ENCODE measurements at places on chromosomes 4 and X.

GRCh38 chrX:10634392-10635161 is 14.2 kb upstream of the MID1 start:
- peak; percentile 38 for DNase-seq

GRCh38 chr4:72358483-72358882 is 210.5 kb downstream of the ADAMTS3 start:
- no peak for DNase-seq

GRCh38 chr4:139450586-139450985 is 3.3 kb upstream of the RAB33B start:
- no peak for DNase-seq

DNA sequence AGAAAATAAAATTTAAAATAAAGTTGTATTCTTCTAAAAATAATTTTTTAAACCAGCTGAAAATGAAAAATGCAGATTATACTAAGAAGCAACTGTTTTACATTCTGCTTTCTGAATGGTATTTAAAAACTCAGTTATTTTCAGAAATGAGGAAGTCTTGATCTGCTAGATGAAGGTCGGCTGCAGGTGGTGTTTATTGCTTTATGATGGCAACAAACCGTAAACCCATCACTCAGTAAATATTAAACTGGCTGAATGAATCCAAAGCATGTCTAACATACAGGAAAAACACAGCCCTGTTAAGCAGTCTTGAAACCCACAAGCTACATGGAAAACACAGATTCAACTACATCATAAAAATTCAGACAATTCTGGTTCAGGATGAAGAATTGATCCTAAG is 29.3 kb downstream of the DYNLT3 start:
- DNase-seq = no peak

DNA sequence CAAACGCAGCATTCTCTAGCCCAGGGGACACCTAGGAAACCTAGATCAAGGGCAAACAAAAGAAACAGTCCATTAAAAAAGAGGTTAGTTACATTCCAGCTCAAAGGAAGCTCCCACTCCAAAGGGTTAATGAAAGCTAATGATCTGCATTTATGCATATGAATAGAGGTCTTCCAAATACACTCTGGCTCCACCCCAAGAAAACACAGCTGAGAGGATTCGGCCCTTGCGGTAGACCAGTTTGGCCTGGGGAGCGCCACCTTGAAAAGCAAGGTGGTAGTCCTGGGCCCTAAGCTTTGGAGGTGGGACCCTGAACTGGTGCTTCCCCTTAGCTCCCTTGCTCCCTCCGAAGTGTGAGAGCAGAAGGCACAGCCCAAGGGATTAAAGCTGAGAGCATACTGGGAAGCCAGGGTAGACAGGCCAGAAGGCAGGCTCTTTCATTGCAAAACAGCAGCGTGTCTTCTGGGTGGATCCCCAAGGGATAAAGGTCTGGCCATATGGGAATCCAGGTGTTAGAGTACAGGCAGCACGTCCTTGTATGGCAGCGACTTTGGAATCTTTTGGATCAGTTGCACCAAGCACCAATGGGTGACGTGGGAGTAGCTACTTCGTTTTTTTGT is 3.7 kb downstream of the GABRQ start:
- DNase-seq = no peak

GRCh38 chr4:163048447-163048846 is 118.2 kb downstream of the NAF1 start:
- DNase-seq = no peak

GRCh38 chr4:156974264-156974663 is 2.7 kb upstream of the PDGFC start:
- no peak for DNase-seq

- DNase-seq = no peak
Measured at GRCh38 chr4:56323327-56323726, 64.0 kb downstream of the AASDH start.

- no peak for DNase-seq
Measured at GRCh38 chr4:116736756-116737155, 348.6 kb downstream of the TRAM1L1 start.

GRCh38 chr4:171896426-171896825 is 83.2 kb downstream of the GALNTL6 start:
- DNase-seq = no peak

- no peak for DNase-seq
Measured at GRCh38 chr4:86549163-86549788, 44.8 kb upstream of the PTPN13 start.

GRCh38 chr4:30744957-30745640 is 24.9 kb downstream of the PCDH7 start:
- no peak for DNase-seq

GRCh38 chr4:55143858-55144257 is 18.5 kb upstream of the KDR start:
- DNase-seq = no peak

DNA sequence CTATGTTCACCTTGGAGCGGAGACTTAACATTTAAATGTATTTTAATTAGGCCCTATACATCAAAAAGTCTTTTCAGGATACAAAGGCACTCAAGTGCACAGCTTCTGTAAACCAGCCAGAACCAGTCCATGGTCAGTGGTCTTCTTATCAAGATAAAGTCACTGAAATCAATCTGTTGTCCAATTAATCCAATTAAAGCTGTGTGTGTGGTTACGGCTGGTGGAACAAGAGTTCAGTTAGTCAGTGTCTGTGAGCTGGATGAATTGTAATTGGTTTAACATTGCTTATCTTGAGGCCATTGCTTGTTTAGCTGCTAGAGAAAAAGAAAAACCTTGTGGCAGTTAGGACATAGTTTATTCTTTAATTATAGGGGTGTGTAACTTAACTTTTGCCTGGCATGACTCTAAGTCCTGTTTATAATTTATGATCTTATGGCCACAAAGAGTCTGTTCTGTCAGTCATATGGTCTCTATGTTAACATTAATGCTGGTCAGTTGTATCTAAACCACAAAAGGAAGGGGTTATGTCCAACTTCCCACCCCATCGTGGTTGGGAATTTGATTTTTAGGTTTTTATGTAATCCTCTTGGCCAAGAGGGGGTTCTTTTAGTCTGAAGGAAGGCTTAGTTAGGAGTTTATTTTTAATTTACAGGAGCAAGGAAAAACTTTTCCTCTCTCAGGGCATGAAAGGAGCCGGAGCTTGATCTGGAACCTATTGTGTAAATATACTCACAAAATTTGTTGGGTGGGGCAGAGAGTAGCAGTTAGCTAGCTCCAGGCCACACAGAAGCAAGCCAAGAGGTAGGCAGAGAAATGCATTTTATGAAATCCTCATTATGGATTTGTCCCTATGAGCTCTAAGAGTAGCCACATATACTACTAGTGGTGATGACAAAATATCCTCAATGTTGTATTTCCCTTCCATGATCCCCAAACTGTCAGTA is 665.7 kb upstream of the ACTRT1 start:
- no peak for DNase-seq

GRCh38 chrX:104310657-104311254 is 56.0 kb upstream of the ESX1 start:
- DNase-seq = no peak

- DNase-seq = no peak
Measured at GRCh38 chrX:78326401-78326800, 1.0 kb downstream of the CYSLTR1 start.

GRCh38 chr4:40924096-40924792 is 174.5 kb downstream of the NSUN7 start:
- DNase-seq = peak; percentile 69

- no peak for DNase-seq
Measured at GRCh38 chrX:21382715-21383114, 8.5 kb downstream of the CNKSR2 start.

- DNase-seq = peak; percentile 60
Measured at GRCh38 chr4:173332963-173333657, 1.0 kb downstream of the HMGB2 start.

DNA sequence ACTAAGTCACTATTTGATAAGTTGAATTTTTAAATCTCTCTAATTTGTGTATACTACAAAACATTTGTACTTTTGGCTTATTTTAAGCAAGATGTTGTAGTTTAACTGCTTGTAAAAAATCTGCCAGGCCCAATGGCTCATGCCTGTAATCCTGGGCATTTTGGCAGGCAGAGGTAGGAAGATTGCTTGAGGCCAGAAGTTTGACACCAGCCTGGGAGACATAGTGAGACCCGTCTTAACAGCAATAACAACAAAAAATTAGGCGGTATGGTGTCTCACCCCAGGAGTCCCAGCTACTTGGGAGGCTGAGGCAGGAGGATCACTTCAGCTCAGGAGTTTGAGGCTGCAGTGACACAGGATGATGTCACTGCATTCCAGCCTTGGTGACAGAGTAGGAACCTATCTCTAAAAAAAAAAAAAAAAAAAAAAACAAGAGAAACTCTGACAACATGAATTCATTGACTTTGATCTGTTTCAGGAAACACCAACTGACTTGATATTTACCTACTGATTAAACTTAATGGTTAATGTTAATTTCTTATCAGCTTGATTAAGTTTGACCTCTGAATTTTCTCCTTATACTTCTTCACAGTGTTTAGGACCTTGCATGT is 8.9 kb downstream of the FHIP1A start:
- no peak for DNase-seq

DNA sequence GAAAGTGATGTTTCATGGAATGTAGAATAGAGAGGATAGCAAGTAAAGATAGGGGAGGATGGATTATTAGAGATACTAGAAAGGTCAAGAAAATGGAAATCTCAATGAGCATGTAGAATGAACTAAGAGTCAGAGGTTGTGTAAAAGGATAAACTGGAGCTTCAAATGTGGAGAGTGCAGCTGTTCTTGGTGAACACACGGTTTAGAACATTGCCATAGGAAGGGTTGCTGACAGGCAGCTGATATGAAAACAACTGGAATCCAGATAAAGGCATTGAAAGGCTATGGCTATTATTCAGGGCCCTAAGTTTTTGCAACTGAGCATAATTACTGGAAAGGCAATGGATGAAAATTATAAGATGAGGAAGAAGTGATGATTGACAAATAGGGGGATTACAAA is 239.6 kb upstream of the VEGFC start:
- DNase-seq = no peak

DNA sequence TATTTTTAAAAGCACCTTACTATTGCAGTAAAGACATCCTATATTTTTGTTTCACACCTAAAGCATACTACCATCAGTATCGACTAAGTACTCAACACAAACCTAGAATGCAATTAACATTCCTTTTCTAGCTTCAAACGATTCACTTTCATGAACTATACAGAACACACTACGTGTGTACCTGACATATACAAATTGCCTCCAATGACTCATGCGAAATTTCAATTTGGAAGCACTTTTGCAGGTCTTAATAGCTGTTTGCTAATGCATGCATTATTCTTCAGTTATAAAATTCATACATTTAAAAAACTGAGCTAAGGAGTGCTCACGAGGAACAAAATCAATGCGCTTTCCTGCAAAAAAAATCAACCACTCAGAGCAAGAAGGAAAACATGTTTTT is 19.7 kb upstream of the GPM6B start:
- DNase-seq = no peak

DNA sequence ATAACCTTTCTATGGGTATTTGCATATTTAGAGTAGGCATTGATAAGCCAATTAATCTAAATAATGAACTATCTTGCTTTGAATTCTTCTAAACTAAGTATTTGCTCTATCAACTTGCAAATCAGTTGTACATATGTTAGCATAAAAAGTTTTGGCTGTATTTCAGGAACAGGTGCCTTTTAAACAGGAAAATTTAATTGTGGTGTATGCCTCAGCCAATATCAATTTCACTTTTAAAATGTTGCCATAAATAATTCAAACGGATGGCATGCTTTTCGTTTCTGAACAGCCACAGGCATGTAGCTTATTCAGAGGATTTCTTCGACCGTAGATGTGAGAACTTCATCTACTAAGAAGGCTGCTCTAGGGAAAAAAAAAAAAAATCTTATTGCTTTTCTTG is 99.9 kb downstream of the DCLK2 start:
- no peak for DNase-seq

DNA sequence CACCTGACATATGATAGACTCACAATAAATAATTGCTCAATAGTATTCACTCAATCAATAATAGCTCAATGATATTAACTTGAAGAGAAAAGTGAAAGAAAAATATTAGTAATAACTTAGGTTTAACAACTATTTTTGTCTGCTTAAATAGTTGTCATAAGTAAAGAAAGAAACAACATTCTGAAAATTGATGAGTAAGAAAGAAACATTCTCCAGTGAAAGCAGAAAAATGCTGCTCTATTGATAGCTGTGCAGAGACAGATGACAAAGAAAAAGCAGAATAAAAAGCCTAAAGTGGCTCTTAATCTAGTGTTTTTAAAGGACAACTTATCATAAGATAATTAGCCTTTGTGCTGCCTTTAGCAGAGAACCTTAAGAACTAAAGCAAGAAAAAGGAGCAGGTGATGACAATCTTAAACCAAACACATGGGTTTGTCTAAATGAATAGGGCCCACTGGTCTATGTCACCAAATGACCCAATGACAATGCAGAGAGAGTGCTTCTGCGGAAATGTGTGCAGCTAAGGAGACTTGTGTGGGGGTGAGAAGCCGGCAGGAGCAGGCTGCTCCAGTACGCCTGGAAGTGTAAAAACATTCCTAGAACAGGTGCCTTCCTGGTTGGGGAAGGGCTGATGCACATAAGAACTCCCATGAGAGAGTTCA is 13.2 kb downstream of the HS3ST1 start:
- DNase-seq = no peak

DNA sequence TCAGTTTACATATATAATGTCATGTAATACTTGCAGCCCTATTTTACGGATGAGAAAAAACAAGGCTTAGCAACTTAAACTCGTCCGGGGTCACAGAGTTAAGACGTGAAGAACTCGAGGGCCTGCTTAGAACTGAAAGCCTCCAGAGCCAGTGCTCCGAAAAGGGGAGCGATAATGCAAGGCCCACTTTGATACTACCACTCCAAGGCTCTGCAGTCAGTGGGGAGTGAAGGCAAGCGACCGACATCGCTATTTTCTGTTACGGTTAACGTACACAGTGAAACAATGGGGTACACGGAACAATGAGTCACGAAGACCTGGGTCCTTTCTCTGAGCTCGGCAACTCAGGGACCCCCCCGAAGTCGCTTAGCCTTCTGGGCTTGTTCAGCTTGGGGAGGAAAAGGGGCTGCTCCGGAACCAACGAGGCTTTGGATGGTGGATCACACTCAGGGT is 965 bp downstream of the PPA2 start:
- DNase-seq = no peak

GRCh38 chrX:107602694-107603239 is 25.5 kb upstream of the PRPS1 start:
- no peak for DNase-seq

DNA sequence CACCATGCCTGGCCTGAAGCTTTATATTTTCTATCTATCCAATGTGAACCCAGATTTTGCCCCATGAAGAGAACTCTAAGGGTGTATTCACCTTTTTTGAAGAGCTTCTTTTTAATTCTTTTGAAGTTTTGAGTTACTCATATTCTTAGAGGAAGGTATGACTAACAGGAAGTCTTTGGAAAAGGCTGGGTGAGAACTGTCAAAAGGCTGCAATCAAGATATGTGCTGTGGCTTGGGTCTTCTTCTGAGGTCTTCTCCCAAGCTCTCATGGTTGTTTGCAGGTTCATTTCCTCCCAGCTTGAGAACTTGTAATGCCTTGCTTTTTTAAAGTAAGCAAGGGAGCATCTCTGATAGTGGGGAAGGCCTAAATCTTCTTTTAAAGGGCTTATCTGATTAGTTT is 3.1 kb upstream of the C4orf17 start:
- DNase-seq = no peak
